8988T (cell line): ENCODE measurements at places on chromosomes 13 and 19.

DNA sequence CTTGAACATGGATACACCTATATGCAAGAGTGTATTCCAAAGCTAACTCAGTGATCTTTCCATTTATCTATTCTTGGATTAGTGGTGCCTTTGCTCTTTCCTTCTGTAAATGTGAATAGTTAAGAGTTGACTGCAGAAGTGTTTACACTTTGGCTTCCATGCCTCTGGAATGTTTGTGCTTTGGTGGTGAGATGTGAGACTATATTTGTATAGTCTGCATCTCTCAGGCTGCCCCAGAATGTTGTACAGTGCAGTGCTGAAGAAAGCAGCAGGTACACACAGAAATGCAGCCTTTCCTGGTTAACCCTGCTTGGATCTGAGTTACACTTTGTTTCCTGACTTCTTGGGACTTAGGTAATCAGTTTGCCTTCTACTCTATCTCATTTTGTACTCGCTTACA lies 90.2 kb downstream of the DNAJC15 start:
- no peak for DNase-seq

- DNase-seq: no peak
These were observed 107.7 kb downstream of the COL4A1 start for GRCh38 chr13:110199046-110199831.

GRCh38 chr13:30443957-30444404 lies 21.7 kb downstream of the UBE2L5 start:
- no peak for DNase-seq

DNA sequence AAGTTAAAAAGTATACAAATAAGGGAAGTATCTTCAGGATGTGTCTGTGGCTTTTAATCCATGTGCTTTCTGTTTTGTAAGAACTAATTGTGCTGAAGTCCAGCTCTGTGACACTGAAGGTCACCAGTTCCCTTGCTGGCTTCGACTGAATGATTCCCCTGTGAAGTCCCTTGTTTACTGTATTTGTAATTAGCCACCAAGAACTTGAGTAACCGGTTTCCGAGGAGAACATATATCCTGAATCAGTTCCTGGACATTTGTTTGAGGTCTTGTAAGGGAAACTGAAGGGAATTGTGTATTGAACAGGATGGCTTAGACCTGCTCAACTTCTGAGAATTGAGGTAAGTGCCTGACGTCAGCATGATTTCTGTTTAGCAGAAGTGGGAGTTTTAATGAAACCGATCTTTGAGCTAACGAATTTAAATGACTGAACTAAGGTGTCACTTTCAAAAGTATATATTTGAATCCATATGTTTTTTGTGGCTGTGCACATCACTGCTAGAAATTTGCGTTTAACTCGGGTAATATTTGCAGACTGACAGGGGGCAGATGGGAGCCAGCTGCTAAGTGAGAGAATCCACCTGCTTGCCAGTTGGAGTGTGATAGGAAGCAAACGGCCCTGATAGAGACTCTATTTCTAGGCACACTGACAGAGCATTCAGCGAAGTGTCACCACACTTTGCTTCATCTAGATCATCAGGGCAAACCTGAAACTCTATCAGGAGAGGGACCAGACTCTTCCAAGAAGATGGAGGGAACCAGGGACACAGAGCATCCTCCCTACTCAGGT lies 530.0 kb downstream of the RFC3 start:
- DNase-seq: no peak

DNA sequence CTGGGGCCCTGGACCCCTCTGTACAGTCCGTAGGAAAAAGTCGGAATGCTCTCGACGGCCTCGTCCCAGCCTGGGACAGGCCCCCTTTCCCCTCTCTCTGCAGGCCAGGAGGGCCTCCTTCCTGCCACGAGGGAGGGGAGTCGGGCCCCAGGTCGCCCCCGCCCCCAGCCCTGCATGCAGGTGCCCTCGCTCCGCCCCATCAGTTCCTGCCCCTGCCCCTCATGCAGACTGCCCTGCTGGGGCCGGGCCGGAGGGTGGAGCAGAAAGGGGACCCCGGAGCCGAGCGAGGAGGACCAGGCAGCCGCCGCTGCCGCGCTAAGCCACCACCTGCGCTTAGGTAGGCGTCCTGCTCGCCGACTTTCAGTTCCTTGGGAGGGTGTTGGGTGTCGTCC lies 7.3 kb downstream of the LYL1 start:
- no peak for DNase-seq

- DNase-seq: no peak
These were observed 12.6 kb downstream of the QPCTL start for GRCh38 chr19:45705115-45705514.

DNA sequence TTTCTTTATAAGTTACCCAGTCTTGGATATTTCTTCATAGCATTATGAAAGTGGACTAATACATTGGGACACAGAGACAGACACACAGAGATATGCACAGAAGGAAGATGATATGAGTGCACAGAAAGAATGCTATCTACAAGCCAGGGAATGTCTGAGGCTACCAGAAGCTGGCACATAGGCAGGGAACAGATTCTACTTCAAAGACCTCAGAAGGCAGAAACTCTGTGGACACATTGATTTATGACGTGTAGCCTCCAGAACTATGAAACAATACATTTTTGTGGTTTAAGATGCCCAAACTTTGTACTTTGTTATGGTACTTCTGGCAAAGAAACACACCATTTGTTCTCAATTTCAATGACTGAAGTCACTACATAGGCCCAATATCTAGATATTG lies 556.7 kb downstream of the PCDH9 start:
- no peak for DNase-seq

- DNase-seq: peak; percentile 49
These were observed 821 bp downstream of the TDRD3 start for GRCh38 chr13:60397704-60398378.

GRCh38 chr19:19466201-19466600 lies 49.1 kb downstream of the TSSK6 start:
- DNase-seq: no peak

GRCh38 chr13:97019236-97019635 lies 25.0 kb upstream of the OXGR1 start:
- DNase-seq: no peak

DNA sequence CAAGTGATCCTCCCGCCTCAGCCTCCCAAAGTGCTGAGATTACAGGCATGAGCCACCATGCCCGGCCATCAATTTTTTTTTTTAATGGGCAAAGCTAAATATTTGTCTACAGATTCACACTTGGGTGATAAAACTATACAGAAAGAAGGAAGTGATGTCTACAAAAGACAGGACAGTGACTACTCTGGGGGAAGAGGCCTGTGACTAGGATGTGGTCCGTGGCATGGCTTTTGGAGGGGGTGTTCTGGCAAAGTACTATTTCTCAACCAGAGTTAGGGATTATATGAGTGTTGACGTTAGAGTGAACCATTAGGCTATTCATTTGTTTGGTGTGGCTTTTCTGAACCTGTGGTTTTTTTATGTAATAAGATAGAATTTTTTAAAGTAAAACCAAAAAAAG lies 42.7 kb downstream of the INSR start:
- DNase-seq: no peak

GRCh38 chr13:29963089-29963488 lies 112.7 kb upstream of the UBL3 start:
- no peak for DNase-seq

DNA sequence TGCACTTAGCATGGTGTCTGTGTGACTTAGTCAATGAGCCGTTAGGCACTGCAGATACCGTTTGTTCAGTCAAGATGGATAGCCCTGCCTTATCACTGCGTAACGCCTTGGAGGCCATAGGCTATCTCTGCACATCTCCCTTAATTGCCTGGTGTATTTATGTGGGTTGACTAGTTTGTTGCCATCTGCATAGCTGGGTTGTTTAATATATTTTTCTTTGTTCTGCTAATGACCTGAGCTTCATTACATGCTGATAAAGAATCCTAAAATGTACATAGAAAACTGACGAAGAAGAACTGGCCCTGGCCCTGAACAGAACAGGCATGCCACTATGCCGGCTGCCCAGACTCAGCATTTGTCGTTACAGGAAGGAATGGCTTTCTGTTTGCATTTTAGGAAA lies 297.8 kb downstream of the SHISA2 start:
- no peak for DNase-seq

GRCh38 chr19:6890401-6890913 lies 3.1 kb downstream of the ADGRE1 start:
- no peak for DNase-seq

DNA sequence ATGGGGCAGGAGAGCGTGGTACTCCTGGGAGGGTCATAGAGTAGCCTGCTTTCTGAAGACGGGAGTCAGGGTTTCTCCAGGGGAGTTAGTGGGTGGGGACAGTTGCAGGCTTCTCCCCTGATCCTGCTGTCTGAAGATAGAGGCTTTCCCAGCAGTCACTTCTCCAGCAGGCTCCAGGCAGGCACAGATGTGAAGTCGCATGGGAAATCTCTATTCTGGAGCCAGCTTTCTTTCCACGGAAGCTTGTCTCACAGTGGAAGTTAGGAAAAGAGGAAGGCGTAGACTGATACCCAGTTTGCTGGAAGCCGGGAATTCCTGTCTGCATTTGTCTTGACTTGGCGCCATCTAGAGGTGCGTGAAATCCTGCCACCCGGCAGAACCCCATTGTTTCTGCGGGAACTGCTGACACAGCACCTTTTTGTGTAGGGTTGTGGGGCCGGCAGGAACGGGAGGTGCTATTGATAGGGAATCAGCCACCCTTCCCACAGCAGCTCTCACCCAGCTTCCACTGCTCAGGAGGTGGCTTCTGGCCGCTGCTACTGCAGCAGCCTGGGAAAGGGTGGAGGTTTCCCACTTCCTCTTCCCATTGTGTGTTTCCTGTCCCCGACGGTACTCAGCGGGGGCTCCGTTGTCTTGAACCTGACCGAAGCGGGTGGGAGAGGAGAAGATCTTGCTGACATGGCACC lies 28.5 kb upstream of the NPAS1 start:
- DNase-seq: peak; percentile 53

GRCh38 chr19:48396824-48397176 lies 3.3 kb downstream of the GRIN2D start:
- no peak for DNase-seq

DNA sequence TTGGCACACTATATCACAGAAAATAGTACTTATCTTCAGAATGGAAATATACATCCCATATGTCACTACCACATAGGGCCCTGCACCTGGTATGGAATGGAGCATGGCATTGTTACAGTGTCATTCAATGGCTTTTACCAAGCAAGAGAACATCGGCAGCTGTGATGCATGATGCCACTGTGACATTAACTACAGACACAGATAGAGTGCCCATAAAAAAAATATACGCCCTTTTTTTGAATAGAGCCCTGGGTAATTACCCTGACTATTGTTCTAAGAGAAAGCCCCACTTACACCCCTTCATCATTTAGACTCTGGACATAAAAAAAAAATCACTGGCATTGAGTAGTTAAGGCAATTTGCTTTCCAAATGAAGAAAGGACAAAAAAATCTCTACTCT lies 320.3 kb downstream of the DNAJC15 start:
- no peak for DNase-seq

DNA sequence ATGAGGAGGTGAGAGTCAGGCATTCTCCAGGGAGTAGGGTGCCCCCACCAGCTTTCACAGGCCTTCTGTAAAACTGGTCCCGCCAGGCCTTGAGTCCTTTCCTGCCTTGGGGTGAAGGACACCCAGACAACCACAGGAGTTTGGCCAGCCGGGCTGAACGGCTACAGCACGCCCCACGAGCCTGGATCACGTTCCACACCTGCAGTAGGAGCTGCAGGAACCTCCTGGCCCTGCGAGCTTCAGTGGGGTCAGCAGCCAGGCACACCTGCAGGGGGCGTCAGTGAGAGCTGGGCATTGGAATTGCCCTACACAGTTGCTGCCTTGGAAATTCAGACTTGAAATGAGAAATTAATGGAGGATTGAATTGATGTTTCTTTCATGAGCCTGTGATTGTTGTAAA lies 45.7 kb downstream of the COL4A2 start:
- DNase-seq: no peak

- no peak for DNase-seq
These were observed 1.8 kb downstream of the KMT2B start for GRCh38 chr19:35719402-35720162.
